CD14-positive monocyte (primary cell): ENCODE measurements at places on chromosomes 3 and 15.
A peak's percentile ranks its signal among the peaks of the same experiment; 100 is the strongest.

DNA sequence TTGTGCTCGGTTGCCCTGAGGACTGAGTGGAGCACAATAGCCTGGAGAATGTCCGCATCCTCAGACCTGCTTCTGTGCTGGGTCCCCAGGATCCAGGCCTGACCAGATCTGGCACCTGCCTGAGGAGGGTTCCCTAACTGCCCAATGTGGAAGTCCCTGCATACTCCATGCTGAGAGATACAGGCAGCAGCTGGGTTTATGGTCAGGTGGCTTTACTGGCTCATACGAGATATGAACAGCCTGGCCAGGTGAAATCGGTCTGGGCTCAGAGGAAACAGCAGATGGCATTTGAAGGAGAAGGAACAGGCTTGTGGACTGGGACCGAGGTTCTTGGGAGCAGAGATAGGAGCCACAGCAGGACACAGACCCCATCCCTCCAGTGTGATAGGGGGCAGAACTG, 18.2 kb upstream of the KIF23 start:
- DNase-seq: no peak

- DNase-seq: no peak
Observed at GRCh38 chr3:88142094-88142624, 7.6 kb upstream of the C3orf38 start.

- no peak for DNase-seq
Observed at GRCh38 chr15:59335207-59335786, 37.4 kb downstream of the MYO1E start.

DNA sequence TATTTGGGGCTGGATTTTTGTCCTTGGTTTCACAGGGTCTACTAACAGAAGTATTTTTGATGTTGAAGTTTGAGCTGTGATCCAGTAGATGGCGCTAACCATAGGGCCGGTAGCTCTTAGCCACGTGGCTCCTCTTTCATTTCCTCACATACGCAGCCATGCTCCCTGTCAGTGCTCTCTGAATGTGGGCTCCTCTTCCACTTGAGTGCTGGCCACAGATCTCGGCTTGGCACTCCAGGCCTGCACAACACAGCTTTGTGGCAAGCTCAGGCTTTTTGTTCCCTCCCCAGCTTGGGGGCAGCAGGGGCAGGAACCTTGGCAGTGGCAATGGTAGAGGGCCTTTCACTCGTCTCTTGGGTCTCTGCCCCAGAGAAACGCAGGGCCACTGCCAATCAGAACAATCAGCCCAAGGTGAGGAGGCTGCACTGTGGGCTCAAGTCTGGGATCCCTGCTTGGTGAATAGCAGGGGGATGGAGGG, 18.6 kb upstream of the DNAAF4 start:
- DNase-seq: peak; percentile 32

GRCh38 chr3:95123104-95123503, 1060.2 kb downstream of the NSUN3 start:
- DNase-seq: no peak

- DNase-seq: no peak
Observed at GRCh38 chr3:171455603-171456550, 4.3 kb downstream of the TNIK start.

GRCh38 chr3:108292905-108293328, 3.4 kb upstream of the HHLA2 start:
- DNase-seq: no peak

DNA sequence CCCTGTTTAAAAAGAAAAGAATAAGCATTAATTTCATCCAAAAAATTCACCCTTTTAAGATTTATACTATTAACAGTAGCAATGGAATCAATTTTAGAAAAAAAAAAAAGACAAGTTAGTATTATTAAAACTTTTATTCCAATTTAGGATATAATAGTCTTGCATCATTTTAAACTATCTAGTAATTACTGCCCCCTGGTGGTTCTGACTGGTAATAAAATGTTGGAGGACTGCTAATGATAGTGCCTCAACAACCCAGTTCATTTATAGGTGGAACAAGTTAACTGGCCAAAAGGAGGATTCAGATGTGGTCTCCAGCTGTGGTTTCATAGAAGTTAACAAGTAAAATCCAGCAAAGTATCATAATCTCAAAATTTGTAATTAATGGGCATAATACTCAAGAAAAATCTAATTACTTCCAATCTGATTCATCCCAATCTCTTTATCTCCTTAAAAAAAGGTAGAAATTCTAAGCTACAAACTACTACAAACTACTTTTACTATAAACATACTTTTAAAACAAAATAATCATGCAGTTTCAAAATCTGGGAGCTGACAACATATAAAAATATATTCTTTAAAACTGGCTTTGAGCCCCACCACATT, 30.7 kb upstream of the WDR49 start:
- peak; percentile 36 for DNase-seq

GRCh38 chr15:33660151-33660550, 308.1 kb upstream of the CHRM5 start:
- no peak for DNase-seq

DNA sequence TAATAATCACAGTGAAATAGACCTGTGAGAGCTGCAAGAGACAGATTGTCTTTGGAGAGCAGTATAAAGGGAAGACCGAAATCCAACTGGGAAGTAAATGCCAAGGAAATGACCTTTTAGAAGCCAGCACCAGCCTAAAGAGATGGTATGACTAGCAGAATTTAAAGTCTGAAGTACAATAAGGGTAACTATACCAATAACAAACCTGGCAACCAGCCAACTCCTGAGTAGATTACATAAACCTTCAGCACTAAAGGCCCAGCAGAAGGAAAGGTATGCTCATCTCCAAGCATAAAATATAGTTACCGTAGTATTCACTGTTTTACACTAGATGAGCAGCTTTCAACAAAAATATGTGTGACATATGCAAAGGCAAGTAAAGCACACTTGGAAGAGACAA, 155.1 kb upstream of the SATB1 start:
- peak; percentile 1 for DNase-seq

DNA sequence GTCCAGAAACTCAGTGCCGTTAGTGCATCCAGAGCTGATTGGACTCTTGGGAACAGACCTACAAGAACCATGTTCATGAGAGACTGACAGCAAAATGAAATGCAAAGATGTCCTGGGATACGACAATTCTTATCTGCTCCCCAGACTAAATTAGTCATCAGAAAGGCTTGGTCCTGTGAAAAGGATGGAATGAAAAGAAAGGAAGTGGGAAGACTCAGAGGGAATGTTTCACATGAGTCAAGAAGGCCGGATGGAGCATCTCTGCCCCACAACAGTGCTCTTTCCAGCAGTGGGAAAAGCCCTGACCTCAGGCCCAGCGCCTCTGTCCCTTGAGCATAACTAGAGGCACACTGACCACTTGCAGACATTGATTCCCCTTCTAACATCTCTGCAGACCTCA, 39.3 kb upstream of the UACA start:
- DNase-seq: no peak

- no peak for DNase-seq
Observed at GRCh38 chr15:100346866-100347512, 5.2 kb upstream of the ADAMTS17 start.

DNA sequence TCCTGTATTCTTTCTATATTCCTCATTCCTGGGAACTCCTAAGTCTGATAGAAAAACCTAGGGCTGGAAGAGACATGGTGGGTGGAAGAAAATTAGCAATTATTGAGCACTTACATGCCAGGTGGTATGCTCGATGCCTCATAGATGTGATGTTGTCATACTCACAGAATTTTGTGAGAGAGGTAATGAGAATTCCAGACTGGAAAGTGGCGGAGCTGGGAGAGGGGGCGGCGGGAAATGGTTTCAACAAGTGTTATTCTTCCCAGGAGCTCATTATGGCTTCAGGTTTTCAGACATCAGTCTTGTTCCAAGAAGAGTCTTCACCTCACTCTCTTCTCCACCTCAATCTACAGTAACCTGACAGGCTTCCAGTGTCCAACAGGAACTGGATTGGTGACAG, 16.2 kb downstream of the TIMP4 start:
- DNase-seq: no peak

- DNase-seq: no peak
Observed at GRCh38 chr15:25055356-25056068, 100.7 kb downstream of the SNRPN start.

DNA sequence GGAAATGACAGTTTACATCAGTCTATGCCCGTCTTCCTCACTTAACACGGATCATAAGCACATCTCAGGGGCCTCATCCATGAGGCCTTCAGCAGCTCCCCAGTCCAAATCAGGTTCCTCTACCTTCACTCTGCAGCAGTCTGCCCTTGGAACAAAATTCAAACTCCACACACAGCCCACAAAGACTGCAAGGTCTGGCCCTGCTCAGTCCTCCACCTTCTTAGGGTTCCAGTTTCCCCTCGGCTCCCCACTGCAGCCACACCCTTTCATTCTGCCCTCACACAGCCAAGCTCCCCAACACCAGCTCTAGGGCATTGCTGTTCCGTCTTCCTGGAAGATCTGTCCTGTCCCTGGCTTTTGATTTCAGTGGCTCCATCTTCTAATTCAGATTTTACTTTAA, 95.2 kb upstream of the IQSEC1 start:
- no peak for DNase-seq

DNA sequence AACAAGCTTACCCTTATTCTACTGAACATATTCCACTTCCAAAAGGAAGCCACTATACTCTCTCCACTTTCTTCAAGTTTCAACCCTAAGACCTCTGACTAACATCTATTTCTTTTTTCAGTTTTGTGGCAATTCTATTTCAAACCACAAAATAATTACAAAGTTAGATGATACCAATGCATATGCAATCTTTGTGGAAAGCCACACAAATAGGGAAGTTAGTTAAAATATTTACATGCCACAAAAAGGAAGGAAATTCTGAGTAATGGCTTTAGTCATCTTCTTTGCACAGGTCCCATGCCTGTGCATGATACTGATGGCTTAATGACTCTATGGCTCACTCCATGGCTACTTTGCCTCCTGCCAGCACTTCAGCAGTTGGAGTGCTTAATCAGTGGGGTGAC, 57.0 kb upstream of the MCTP2 start:
- peak; percentile 97 for DNase-seq

DNA sequence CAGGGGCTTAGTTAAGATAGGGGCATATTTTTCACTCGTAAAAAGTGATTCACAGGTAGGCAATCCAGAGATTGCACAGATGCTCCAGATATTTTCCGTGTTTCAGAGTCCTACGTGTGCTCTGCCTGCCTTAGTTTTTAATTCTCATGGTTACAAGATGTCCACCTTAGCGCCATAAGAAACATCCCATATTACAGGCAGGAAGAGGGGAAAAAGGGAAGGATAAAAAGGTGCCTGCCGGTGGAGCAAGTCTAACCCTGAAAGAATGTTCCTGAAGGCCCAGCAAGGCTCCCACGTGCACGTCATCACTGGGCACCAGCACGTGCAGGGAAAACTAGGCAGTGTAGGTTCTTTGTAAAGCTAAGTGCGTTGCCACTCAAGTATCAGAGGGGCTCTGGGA, 10.1 kb upstream of the MOBP start:
- DNase-seq: no peak

- DNase-seq: no peak
Observed at GRCh38 chr3:128274837-128275236, 121.6 kb downstream of the EEFSEC start.

- no peak for DNase-seq
Observed at GRCh38 chr15:66023311-66023972, 154.2 kb downstream of the RAB11A start.

DNA sequence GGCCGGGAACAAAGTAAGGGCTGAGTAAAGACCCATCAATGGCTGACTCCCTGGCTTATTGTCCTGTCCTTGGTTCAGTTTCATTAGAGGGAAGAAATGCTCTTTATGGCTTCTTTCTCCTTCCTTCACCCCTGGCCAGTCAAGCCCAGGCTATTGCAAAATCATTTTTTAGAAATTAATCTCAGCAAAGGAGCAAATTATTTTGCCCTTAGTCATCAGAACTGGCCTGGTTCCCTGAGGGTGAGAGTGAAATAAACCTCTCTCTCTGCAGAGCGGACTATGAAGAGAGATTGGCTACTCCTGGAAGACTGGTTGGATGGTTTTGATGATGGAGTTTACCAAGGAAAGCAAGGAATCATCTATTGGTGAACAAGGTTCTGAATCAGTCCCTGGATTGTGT, 52.7 kb upstream of the OXTR start:
- no peak for DNase-seq

DNA sequence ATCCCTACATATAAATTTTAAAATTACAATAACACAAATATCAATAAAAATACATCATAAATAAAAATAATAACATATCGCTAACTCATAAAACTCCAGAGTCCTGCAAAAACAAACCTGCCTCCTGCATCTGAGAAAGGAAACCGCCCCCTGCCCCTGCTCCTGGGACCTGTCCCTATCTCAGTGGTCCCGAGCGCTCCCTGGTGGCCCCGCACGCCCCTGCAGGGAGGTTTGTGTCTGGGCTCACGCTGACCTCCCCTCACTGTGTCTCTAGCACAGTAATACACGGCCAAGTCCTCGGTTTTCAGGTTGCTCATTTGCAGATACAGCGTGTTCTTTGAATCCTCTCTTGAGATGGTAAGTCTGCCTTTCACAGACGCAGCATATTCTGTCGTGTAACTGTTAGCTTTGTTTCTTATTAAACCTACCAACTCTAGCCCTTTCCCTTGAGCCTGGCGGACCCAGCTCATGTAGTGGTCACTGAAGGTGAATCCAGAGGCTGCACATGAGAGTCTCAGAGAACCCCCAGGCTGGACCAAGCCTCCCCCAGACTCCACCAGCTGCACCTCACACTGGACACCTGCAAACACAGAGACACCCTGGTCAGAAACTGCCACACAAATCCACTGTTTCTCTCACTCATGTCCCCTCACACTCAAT, 554.1 kb downstream of the GOLGA6L6 start:
- DNase-seq: no peak

- DNase-seq: peak; percentile 12
Observed at GRCh38 chr3:94162700-94163099, 99.8 kb downstream of the NSUN3 start.

GRCh38 chr3:25385807-25386460, 42.1 kb upstream of the RARB start:
- DNase-seq: no peak

DNA sequence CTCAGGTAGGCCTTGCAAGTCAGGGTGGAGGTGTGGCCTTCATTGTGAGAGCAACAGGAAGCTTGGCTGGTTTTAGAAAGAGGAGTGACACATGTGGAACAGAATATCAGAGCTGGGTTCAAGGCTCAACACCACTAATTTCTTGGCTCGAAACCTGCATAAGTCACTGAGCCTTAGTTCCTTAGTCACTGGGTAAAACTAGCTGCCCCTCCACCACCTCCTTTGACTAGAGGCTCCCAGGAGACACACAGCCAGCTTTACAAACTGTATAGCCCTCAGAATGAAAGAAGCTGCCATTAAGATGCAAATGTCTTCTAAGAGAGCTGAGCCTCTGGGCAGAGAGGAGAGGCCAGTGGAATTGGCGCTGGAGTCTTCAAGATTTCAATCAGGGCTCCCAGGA, 67.7 kb downstream of the CERS3 start:
- no peak for DNase-seq
